Stimulated activated CD8-positive, alpha-beta memory T cell treated with anti-CD3 and anti-CD28 coated beads, Interleukin-7, amount 100 ng/mL, for 4 hours (primary cell): ENCODE measurements at places on chromosomes 2 and 18.

- no peak for DNase-seq
Measured at GRCh38 chr2:29871541-29871940, 49.8 kb downstream of the ALK start.

DNA sequence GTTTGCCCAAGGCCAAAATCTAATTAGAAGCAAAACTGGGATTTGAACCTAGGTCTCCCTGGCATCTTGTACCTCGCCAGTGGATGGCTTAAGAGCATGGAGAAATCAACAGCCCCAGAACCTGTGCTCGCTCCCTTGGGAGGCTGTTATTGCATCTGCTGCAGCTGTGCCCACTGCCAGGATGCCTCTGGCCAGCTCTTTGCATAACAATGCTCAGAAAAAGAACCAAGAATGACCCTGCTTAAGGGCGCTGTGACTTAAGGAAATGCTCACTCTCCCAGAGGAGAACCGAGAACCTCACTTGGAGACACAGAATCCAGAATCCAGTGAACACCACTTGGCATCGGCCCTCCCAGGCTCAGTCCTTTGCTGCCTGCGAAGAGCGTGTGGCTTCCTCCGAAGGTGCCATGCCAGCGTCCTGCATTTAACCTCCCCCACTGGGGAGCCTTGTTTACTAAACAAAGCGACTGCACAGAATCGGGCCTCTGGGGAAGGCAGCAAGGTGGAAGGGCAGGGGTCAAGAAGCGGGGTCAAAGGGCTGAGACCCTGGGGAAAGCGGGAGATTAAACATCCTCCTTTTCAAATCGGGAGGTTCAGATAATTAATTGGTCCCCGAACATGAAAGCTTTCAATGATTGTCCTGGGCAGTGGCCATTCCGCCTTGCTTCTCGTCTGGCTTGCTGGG, 71.0 kb upstream of the BOD1L2 start:
- DNase-seq: no peak

GRCh38 chr18:48813321-48813720, 137.4 kb downstream of the SMAD7 start:
- no peak for DNase-seq

- no peak for DNase-seq
Measured at GRCh38 chr18:688323-688722, 24.1 kb downstream of the ENOSF1 start.
